ENCODE measurements at places on chromosomes 4 and X.

GRCh38 chrX:111585337-111585736 is 73.9 kb downstream of the SERTM2 start:
- no peak for DNase-seq

DNA sequence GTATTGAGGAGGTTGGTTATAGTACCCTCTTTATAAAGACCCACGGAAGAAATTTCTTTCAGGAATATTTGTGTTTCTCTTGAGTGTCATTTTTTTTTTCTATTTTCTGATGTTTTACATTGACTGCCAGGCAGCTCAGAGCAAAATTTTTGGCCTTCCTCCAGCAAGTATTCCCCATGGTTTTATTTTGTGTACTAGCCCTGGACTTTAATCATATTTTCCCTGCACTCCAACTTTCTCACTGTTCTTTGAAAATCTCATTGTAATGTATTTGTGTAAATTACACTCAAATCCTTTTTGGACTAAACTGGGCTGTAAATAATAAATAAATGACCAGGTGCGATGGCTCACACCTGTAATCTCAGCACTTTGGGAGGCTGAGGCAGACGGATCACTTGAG is 45.6 kb upstream of the USP46 start:
- DNase-seq = no peak

GRCh38 chrX:15718283-15718970 is 19.6 kb upstream of the CA5B start:
- no peak for DNase-seq

DNA sequence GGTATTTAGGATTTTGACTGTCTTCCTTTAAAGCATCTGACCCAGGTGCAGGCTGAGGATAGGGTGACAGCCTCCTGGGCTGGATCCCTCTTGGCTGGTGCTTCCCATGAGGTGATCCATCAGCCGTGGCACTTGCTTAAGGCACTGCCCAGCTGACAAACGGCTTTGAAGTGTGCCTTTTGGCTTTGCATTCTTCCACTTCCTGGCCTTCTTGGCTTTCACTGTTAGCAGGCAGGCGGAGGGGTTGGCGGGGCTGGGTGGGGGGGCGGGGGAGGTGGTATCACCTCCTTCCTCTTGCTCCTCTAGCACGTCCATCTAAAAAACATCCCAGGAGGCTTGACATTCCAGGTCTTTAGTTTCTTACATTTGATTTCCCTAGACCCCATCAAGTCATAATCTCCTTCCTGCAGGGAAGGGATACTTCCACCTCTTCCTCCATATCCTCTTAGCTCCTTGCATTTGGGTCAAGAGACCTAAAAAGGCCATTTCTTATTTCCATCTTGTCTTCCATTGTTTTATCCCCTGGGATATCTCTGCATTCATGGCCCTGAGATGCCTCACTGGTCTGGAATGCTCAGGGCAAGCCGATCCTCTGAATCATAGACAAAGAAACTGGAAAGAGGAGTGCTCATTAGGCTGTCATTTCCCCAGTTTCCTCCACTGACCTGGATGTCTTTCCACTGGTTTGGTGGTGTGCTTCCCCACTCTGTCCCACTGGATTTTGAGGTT is 11.3 kb upstream of the APLN start:
- no peak for DNase-seq

- no peak for DNase-seq
Observed at GRCh38 chrX:64152857-64153256, 52.7 kb downstream of the AMER1 start.

DNA sequence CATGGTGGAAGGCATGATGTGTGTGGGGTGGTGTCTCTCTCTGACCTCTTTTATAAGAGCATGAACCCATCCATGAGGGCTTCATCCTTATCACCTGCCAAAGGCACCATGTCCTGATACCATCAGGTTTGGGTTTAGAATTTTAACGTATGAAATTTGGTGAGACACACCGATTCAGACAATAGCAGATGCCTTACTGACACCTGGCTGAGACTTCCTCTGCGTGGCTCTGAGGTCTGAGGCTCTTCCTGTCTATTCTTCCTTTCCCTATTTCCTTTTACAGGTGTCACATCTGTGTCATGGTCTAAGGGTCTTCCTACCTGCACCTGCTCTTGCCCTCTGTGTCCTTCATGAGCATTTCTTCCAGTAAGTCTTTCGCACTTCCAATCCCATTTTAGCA is 320.7 kb upstream of the CLNK start:
- no peak for DNase-seq

- no peak for DNase-seq
Observed at GRCh38 chr4:152342293-152342692, 193.6 kb downstream of the FBXW7 start.

DNA sequence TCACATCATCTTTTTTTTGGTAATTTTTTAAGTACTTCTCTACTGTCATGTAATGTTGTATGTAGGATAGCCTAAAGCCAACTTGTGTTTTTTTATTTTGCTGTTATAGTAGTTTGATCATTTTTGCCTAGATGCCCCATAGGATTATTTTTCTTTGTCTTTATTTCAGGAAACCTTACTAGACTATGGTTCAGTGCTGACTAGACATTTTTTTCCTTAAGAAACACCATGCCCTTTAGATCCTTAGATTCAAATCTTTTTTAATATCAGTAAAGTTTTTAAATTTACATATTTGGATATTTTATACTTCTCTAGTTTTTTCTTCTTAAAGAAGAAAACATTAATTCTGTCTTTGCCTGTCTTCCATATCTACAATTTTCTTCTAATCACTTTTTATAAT is 221.3 kb downstream of the IDS start:
- no peak for DNase-seq

DNA sequence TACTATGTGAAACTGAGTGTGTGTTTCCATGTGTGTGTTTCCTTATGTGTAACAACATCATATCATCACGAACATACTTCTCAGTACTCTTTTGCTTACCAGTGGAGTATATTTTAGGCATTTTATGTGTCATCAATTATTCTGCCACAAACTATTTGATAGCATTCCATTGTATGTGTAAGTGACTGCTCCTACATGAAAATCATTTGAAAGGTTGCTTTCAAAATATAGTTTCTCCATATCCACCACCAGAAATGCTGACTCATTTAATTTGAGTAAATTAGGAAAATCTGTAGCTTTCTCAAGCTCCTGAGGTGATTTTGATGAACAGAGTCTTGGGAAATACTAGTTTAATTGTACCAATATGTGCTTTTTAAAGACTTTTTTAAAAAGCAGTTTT is 376.2 kb downstream of the PCDH18 start:
- DNase-seq = no peak

DNA sequence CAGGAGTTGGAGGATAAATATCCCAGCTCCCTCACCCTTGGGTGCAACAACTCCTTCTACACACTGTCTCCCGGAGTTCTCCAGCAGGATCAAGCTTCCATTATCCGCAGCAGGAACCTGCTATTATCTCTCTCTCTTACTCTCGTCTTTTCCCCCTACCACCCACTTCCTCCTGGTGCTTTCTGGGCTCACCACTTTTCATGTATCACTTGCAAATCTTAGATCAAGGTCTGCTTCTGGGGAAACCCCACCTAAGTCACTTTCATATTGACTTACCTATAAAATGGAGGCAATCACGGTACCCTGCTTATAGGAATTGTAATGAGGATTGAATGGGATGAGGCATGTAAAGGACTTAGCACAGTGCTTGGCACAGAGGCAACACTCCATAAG is 589.5 kb downstream of the BCOR start:
- no peak for DNase-seq

DNA sequence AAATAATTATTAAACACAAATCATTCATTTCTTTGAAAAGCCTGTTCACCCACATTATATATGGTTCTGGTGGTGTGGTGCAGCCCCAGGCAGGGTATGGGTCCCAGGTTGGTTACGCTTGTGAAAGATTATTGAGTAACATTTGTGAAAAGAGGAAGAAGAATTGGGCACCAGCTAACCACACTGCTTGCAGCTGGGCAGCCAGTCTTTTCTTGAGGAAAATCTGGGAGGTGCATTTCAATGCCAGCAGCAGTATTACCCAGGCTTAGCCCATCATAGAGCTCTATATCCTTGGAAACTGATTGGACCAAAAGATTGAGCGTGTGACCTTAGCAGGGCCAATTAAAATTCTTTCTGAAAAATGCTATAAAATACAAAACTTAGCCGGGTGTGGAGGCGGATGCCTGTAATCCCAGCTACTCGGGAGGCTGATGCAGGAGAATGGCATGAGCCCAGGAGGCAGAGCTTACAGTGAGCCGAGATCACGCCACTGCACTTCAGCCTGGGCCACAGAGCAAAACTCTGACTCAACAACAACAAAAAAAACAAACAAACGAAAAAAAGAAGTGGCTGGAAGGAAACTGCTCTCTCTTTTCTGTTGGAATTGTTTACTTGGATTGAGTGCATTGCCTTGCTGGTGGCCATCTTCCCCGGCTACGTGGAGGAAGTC is 9.7 kb upstream of the PLAC8 start:
- peak; percentile 85 for DNase-seq

GRCh38 chr4:152630324-152630723 is 49.5 kb downstream of the TMEM154 start:
- DNase-seq = no peak

GRCh38 chr4:83062739-83063138 is 27.8 kb downstream of the COPS4 start:
- DNase-seq = no peak

DNA sequence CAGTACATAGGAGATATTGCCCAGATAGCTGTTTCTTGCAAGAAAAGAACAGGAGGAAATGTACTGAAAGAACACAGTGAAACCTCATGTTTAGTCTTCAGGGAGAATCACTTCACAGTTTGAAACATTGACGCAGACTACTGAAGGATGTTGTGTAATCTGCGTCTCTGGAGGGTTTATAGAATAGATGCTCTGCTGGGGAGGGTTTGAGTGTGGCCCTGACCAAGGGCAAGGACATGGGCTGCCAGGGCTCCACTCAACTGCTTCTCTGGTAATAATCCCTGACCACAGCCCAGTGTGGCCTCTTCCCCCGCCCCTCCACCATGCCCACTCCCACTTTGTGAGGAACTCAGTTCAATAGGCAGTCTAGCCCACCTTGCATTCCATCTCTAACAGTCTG is 15.8 kb upstream of the ACE2 start:
- DNase-seq = no peak

DNA sequence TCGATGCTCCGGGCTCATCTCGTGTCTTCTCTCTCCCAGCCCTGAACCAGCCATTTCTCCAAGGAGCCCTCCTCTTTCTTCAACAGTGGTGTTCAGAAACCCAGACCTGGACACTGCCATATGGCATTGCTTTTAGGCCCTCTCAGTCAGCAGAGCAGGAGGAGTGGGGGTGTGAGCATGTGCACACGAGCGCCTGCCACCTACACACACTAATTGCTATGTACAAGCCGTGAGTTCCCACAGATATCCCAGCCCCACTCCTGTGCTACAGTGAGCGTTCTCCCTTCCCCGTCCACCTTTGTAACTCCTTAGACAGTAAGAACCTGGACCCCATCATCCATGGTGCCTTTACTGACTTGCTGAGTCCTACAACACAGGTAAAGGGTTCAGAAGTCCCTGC is 53.8 kb downstream of the TNIP2 start:
- no peak for DNase-seq

GRCh38 chr4:90855111-90855510 is 727.9 kb downstream of the CCSER1 start:
- DNase-seq = no peak

GRCh38 chr4:150385606-150386005 is 196.3 kb upstream of the MAB21L2 start:
- peak; percentile 1 for DNase-seq

GRCh38 chrX:19616959-19617358 is 101.7 kb upstream of the MAP3K15 start:
- DNase-seq = no peak

GRCh38 chr4:81549984-81550383 is 78.3 kb upstream of the RASGEF1B start:
- no peak for DNase-seq

- DNase-seq = no peak
Observed at GRCh38 chr4:71441186-71442169, 102.7 kb downstream of the SLC4A4 start.

DNA sequence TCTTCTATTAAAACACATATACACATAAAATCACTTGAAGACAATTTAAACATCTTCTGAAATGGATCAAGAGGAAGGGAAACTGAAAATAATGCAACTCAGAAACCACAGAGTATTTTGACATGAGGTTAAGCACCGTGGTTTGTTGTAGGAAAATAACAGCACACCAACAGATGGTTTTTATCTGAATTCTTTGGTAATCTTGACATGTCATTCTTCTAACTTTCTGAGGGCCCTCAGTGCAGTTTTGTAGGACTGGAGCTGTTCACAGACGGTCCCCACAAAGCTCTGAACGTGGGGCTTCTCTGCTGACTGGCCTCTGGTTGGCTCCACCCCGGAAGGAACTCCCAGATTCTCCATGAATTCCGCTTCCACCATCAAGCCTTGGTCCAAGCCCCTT is 16.0 kb upstream of the TLR8 start:
- DNase-seq = peak; percentile 77

- DNase-seq = no peak
Observed at GRCh38 chr4:175891851-175892250, 79.8 kb upstream of the GPM6A start.

- no peak for DNase-seq
Observed at GRCh38 chr4:46676364-46676763, 232.7 kb downstream of the COX7B2 start.

DNA sequence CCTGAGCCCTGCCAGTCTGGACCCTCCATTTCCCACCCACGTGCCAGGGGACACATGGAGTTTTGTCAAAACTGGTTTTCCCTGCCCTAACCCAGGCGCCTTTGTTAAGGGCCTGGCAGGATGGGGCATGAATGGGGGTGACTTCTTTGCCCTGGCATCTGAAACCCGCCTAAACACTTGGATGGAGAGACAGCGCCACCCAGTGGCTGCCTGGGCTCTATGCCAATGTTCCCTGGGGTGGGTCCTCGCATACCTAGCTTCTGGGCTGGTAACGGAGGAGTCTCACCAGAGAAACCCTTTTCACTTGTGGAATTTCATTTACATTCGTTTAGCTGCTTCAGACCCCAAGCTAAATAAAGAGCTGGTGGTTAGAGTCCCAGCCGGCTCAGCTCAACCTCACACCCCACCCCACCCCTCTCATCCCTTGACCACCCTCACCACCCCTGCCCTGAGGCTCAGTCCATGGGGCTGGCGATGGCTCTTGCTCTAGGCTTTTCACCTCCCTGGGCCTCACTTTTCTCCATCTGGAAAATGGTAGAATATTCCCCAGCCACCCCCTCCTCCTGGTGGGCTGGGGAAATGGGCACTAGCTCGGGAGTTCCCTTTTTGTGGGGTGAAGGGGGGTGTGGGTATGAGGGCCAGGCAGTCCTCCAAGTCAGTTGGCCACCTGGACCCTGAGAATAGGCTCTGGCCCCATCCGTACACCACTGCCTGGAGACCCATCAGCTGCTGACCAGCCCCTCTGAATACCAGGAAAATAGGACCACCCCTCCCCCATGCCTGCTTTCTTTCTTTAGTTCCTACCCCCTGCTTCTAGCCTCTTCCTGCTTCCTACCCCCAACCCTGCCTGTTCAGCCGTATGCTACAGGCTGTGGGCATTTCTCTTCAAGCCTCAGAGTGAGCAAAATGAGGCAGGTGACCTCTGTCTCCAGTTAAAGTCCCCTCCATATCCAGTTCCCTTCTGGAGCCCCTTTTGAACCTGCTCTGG is 57.1 kb upstream of the PJA1 start:
- DNase-seq = peak; percentile 38

- DNase-seq = no peak
Observed at GRCh38 chr4:152265149-152265621, 270.7 kb downstream of the FBXW7 start.
